ENCODE measurements at places on chromosomes 1 and 21. TPM values are rescaled to one million over a fixed set of nuclear protein-coding genes. Genes with fewer than 3 reads are reported as not detected.

The OR2T29 gene
- total RNA-seq = not detected

The CTPS1 gene
- 21.7 TPM for total RNA-seq

- DNase-seq = no peak
Measured at GRCh38 chr1:46408356-46409062, 14.4 kb downstream of the FAAH start.

DNA sequence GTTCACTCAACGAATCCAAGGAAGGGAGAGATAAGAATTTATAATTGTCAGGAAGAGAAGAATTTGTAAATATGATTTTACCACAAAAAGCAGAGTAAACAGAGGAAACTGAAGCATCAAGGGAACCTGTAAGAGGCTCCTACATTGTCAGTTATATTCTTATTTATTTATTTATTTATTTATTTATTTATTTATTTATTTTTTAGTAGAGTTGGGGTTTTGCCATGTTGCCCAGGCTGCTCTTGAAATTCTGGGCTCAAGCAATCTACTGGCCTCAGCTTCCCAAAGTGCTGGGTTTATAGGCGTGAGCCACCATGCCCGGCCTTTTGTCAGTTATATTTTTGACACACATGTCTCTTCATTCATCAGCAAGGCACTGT, 47.1 kb downstream of the FCRL3 start:
- no peak for DNase-seq

DNA sequence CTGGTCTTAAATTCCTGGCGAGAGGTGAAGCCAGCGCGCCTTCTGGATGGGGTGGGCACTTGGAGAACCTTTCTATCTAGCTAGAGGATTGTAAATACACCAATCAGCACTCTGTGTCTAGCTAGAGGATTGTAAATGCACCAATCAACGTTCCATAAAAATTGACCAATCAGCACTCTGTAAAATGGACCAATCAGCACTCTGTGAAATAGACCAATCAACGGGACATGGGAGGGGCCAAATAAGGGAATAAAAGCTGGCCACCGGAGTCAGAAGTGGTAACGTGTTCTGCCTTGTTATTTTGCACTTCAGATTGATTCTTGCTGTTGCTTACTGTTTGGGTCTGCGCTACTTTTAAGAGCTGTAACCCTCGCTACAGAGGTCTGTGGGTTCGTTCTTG, 12.0 kb upstream of the LIN9 start:
- no peak for DNase-seq

GRCh38 chr1:230204842-230205241, 137.8 kb downstream of the GALNT2 start:
- DNase-seq = peak; percentile 78

- no peak for DNase-seq
Measured at GRCh38 chr1:94385308-94385929, 32.8 kb upstream of the ABCD3 start.

GRCh38 chr1:33634806-33635205, 162.4 kb downstream of the ZSCAN20 start:
- DNase-seq = no peak

Data from upper lobe of right lung (tissue), 1 donor.